Stimulated activated CD4-positive, alpha-beta T cell treated with anti-CD3 and anti-CD28 coated beads, Interleukin-12 subunit alpha, Interleukin-12 subunit beta, amount 100 ng/mL, for 4 hours (primary cell): ENCODE measurements at places on chromosomes 7 and 10.

DNA sequence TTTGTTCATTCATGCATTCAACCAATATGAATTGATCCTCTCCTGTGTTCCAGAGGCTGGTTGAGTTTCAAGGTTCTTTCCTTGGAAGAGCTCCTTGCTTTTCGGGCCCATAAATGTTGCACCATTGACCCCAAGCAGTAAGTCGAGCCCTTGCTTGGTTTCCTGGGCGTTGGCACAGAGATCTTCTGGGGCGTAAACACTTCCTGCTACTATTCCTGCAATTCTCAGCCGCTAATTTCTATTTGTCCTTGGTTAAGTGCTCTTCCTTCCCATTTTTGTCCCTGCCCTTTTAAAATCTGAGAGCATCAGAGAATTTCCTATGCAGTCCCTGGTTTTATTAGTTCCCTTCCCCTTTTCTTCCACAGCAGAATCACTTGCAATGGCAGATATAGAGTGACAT lies 44.1 kb upstream of the ADRB1 start:
- no peak for DNase-seq

- no peak for DNase-seq
Observed at GRCh38 chr10:24128066-24128730, 80.7 kb upstream of the KIAA1217 start.

GRCh38 chr10:96973809-96974747 lies 142.0 kb downstream of the LCOR start:
- DNase-seq = no peak

GRCh38 chr7:119783799-119784198 lies 489.2 kb upstream of the KCND2 start:
- DNase-seq = no peak

GRCh38 chr10:128369101-128369650 lies 243.0 kb upstream of the MKI67 start:
- DNase-seq = no peak

GRCh38 chr10:13090289-13090688 lies 9.7 kb upstream of the OPTN start:
- no peak for DNase-seq

- DNase-seq = no peak
Observed at GRCh38 chr10:15879663-15880062, 19.4 kb upstream of the MINDY3 start.

DNA sequence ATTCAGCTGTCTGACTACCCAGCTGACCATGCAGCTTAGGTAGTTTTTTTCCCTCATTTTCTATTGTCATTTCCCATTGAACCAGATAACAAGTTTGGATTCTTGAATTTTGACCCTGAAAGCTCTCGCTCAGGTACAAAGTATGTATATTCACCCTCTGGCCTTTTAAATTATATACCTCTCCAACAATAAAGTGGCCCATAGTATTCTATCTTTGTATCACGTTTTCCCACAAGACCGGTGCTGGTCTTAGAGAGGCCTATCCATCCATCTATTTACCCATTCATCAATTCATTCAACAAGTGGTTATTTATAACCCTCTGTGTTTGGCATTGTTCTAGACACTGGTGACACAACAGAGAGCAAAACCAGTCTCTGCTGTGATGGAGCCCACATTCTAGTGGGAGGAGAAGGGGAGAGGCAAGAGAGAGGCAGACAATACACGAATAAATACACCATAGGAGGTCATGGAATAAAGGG lies 35.2 kb upstream of the NPSR1 start:
- no peak for DNase-seq
